PC-3 (cell line): ENCODE measurements at places on chromosomes 1 and 21.

GRCh38 chr1:53636621-53637171 is 102.3 kb downstream of the GLIS1 start:
- no peak for DNase-seq

GRCh38 chr1:85479491-85479890 is 14.5 kb upstream of the DDAH1 start:
- no peak for DNase-seq

- DNase-seq, result peak; percentile 94
These were observed 31.7 kb downstream of the CHML start for GRCh38 chr1:241608379-241609033.

DNA sequence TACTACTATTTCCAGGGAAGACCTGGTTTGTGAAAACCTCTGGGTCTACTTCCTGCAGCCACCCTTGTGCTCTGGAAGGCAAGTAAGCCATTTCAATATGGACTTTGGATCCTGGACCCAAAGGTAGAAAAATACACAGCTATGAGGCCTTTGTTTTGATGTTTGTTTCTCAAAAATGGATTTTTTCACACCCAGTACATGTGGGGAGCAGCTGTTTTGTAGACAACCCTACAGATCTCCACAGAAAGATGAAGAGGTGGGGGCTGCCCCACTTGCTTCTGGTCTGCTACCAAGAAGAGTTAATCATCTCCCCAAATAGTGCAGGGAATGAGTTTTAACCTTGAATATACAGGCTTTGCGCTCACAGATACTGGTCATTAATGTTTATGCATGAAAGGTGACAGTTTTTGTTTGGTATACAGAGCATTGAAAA is 29.2 kb downstream of the ZNF281 start:
- DNase-seq, result no peak

DNA sequence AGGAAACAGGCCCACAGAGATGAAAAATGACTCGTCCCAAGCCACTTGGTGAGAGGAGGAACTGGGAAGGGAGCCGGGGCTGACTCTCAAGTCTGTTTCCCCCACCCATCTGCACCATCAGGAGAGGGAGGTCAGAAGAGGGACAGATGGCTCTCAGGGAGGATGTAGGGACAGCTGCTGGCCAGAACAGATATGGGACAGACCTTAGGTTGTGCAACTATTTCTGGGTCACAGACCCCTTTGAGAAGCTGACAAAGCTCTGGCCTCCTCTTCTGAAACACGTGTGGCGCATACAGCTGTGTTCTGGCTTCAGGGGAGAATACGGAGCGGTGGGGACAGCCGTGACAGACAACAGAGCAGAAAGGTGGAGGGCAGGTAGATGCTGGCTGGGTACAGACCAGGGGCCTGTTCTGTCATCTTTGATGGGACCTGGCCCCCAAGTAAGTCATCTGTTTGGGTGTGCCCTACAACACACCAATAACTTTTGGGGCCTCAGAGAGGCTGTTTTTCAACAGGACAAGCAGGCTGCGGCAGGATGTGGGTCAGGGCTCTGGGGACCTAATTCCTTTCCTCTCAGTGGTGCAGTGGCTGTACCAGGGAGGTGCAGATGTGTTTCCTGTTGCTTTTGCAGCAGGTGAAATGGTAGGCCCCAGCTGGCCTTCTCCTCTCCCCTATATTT is 7.3 kb downstream of the SH3BGRL3 start:
- no peak for DNase-seq

- no peak for DNase-seq
These were observed 42.0 kb upstream of the PALMD start for GRCh38 chr1:99603699-99604560.

DNA sequence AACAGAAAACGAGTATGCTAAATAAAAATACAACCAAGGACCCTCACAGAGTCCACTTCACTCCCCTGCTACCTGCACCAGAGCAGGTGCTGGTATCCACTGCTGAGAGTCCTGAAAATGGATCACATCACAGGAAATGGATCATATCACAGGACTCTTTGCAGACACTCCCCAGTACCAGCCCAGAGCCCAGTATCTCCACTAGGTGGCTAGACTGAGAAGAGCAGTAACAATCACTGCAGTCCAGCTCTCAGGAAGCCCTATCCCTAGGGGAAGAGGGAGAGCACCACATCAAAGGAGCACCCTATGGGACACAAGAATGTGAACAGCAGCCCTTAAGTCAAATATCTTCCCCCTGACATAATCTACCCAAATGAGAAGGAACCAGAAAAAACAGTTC is 28.0 kb downstream of the AGBL4 start:
- DNase-seq, result peak; percentile 43

DNA sequence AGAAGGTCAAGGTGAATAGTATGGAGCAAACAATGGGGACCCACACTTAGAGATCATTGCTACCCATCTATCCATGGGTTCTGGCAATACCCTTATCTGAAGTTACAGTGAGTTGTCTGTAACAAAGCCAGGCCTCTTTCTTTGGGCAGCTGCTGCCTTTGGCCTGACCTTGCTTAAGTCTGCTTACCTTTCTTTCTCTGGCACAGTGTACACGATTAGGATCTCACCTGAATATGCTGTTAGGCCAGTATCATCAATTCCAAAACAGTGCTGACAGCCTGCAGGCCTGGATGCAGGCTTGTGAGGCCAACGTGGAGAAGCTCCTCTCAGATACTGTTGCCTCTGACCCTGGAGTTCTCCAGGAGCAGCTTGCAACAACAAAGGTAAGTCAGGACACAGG is 132.9 kb upstream of the BMP8A start:
- DNase-seq, result no peak

DNA sequence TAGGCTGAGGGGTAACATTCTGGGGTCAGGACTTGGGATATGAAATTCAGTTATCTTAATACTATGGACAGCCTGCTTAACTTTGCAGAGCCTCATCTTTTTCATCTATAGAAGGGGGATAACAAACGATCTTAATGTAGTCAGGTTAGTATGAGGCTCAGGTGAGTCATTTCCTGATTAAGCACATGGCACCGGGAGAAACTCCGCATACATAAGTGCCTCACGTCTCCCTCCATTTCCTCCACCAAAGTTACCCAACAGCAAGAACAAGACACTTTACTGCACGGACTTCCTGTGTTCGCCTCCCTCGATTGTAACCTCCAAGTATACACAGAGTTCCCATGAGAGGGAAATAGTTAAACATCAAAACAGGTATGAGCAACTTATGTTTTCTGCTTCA is 112.7 kb upstream of the COA6 start:
- peak; percentile 75 for DNase-seq

- DNase-seq, result no peak
These were observed 23.8 kb upstream of the ST3GAL3 start for GRCh38 chr1:43683560-43683959.

- DNase-seq, result no peak
These were observed 194.1 kb downstream of the ROR1 start for GRCh38 chr1:63967901-63968300.

- DNase-seq, result no peak
These were observed 151.8 kb downstream of the SETD4 start for GRCh38 chr21:35908311-35909078.

DNA sequence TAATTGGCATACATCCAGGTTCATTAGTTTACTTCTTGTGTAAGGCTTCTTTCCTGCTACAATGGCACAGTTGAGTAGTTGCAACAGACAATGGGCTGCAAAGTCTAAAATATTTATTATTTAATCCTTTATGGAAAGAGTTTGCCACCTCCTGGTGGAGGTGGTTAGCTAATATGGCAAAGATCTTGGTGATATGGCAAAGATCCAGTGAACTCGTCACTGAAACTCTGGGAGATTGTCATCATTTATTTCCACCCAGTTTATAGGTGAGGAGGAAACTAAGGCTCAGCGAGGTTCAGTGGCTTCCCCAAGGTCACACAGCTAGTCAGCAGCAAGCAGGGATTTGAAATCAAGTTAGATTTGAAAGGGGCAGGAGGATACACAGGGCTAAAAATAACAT is 16.1 kb upstream of the IFFO2 start:
- peak; percentile 82 for DNase-seq

- peak; percentile 12 for DNase-seq
These were observed 720 bp upstream of the F3 start for GRCh38 chr1:94542088-94542870.

GRCh38 chr1:156511644-156512043 is 11.1 kb upstream of the MEF2D start:
- DNase-seq, result peak; percentile 16

- DNase-seq, result peak; percentile 63
These were observed 9.2 kb downstream of the RPS6KA1 start for GRCh38 chr1:26538480-26539412.

GRCh38 chr1:226763905-226764264 is 24.8 kb upstream of the ITPKB start:
- peak; percentile 97 for DNase-seq

GRCh38 chr1:147169171-147169570 is 3.1 kb downstream of the PRKAB2 start:
- DNase-seq, result no peak

DNA sequence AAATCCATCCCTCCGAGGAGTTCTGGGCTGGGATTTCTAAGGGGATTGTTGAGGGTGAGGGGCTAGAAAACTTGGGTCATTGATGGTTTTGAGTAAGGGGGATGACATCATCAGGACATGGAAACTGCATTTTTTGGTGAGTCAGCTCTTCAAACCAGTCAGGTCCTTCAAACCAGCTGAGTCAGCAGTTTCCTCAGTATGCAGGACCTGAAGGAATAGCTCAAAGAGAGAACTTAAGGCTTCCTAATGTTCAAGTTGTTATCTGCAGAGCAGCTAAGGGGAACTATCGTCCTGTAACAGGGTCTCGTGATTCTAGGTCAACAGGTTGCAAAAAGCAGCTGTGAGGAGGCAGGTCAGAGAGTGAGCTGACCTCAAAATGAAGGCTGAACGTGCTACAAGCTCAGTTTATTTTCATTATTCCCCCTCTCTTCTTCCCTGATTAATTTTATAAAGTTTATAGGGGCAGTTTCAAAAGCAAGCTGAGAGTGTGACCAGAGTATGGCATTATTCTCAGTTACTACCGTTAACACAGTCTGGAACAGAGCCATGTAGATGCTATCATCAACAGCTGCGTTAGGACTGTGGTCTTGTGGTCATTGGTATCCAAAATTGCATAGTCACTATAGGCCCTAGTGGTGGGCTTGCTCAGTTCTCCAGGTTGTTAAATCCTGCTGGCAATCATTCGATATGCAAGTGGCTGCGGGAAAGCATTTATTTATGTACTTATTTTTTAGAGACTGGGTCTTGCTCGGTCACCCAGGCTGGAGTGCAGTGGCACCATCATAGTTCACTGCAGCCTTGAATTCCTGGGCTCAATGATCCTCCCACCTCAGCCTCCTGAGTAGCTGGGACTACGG is 10.7 kb upstream of the SDC3 start:
- DNase-seq, result peak; percentile 50

DNA sequence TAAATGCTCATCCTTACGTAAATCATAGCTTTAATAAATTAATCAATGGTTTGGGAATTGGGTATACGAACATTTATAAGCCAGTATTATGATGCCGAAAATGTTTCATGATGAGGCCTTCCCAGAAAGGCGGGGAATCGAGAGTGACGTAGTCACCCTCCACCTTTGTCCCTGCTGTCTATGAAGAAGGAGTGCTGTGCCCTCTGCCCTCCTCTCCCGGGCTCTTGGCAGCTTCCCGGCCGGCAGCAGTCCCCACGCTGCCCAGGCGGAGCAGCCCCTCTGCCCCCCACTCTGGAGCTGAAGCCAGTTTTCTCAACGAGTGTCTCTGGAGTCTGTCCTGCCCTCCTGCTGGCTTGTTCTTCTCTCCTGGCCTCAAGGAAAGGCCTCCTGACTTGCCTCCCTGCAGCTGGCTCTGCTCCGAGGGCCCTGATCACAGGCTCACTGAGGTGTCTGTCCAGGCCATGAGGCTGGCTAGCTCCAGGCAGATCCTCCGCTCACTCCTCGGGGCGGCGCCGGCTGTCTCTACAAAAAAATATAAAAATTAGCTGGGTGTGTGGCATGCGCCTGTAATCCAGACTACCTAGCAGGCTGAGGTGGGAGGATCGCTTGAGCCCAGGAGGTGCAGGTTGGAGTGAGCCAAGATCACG is 150.7 kb upstream of the COL6A1 start:
- no peak for DNase-seq

DNA sequence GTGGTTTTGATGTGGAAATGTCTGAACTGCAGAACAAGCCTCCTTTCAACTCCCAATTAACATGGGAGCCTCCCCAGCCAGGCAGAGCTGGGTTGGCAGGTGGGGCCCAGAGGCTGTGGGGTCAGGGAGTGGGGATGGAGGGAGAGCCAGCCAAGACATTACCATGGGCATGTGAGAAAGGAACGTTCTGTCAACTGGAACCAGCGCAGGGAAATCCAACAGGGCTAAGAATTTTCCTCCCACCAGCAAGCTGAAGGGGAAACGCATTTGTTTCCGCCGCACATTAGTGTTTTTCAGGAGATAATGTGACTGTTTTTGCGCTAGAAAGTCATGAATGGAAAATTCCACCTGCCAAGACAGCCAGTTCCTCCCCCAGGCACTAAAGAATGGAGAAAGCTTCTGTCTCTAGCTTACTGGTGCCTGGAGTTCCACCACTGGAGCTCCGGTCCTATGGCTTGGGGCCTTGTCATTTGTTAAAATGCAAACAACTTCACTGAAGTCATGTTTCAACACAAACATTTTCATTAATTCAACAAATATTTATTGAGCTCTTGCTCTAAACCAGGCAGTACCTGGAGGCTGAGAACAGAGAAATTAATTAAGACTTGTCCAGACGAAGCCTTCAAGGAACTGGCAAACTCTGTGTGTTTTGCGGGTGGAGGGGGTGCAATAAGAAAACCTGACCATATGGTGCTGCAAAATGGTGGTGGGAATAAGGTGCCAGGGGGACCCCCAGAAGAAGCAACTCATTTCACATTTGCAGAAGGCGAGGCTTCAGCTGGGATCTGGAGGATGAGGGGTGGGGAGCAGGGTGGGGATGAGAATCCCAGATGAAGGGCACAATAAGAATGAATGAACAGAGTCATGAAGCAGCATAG is 305.1 kb downstream of the MATN1 start:
- DNase-seq, result no peak

DNA sequence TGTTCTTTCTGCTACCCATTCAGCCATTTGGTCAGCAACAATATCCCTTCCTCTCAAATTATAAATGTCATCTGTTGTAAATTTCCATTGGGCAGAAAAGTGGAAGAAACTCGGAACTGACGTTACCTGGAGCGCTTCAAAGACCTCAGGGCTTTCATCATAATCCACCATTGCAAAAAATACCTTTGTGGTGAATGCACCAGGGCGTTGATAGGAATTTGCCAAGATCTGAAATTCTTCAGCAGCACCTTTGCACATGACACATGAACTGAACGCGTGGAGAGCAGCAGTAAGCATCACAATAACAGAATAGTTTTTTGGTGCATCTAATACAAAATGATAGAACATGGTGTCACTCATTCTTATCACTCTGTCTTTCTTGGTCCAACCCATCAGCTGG is 3.1 kb upstream of the TEKT2 start:
- no peak for DNase-seq

- DNase-seq, result peak; percentile 27
These were observed 229.2 kb downstream of the RHOU start for GRCh38 chr1:228964178-228965089.

GRCh38 chr1:75430526-75430925 is 180.4 kb downstream of the SLC44A5 start:
- no peak for DNase-seq

GRCh38 chr1:1630191-1630964 is 1.6 kb upstream of the MMP23B start:
- DNase-seq, result no peak

- peak; percentile 64 for DNase-seq
These were observed 65.9 kb downstream of the NDUFS5 start for GRCh38 chr1:39091845-39092645.
